Left ventricle myocardium inferior (tissue), 1 donor: ENCODE measurements at places on chromosomes 5 and 9.

DNA sequence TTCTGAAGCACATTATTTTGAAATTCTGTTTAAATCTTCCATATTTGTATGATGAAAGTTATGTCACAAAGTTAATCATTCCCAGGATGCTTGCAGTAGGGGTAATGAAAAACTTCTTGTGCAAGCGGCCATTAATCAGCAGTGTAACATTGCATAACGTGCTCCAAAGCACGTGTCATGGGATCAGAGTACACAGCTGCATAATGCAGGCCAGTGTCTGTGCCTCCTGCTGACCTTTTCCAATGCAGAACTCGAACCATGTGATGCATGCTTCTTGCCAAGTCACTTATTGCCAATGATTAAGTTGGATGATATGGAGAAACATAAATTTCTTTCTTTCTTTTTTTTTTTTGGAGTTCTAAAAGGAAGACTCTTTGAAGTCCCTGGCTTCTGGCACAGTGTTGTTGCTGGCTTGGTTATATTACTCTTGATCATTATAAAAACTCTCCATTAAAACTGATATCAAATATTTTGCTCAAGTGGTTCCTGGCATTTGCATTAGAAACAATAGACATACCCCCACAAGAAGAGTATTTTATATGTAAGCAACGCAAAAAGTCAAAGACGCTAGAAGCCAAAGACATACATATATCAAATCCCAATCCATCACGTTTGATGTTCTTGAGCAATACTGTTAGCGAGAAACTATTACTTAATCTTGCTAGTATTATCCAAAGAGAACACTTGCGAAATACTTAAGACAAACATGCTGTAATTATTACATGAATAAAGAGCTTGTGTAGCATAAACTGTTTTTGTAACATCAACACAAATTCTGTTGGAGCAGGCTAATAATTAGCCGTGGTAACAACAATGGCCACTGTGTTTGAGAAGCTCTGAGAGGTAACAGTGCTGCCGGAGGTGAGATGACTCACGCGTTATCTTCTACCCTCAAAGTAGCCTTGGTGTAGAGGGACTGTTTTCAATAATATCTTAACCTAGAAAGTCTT lies 164.2 kb downstream of the AUH start:
- H3K27me3 ChIP-seq: no peaks in the 10 kb centered on the region
- H3K4me3 ChIP-seq: no peak overlapping the region
- no peaks in the 10 kb centered on the region for H3K36me3 ChIP-seq
- peak; percentile 51 for DNase-seq

DNA sequence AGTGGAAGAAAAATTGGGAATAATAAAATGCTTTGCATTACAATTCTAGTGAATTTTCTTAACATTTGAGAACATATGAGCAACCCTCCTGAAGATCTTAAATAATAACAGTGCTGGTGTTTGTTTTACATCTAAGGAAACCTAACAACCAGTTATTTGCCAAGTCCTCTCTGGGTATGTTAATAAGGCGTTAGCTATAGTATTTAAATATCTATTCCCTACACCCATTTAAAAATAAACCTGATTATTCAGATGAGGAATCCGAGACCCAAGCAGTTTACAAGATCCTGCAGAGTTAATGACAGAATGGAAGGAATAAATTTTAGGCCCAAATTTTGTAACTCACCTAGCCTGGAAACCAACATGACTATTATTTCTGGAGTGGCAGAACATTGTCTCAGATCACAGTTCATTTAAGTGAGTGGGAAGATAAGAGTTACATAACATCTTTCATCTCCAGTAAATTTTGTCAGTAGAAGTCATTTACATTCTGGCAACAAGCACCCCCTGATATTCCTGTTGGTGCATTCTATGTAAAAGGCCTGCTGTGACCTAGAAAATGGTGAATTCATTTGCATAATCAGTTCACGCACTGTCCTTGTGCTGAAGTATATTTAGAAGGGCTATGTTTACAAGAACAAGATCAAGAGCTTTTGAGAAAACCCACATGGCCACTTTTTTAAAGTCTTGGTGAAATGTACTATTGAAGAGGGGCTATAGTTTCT lies 148.2 kb downstream of the COX7C start:
- H3K27me3 ChIP-seq: no peaks in the 10 kb centered on the region
- H3K36me3 ChIP-seq: no peaks in the 10 kb centered on the region
- DNase-seq: no peak
- H3K4me3 ChIP-seq: no peak overlapping the region
- H3K27ac ChIP-seq: no peak overlapping the region

GRCh38 chr5:37517686-37518085 lies 138.6 kb downstream of the WDR70 start:
- H3K27ac ChIP-seq: no peak overlapping the region
- H3K27me3 ChIP-seq: no peaks in the 10 kb centered on the region
- H3K36me3 ChIP-seq: peaks cover 34% of the 10 kb centered on the region

DNA sequence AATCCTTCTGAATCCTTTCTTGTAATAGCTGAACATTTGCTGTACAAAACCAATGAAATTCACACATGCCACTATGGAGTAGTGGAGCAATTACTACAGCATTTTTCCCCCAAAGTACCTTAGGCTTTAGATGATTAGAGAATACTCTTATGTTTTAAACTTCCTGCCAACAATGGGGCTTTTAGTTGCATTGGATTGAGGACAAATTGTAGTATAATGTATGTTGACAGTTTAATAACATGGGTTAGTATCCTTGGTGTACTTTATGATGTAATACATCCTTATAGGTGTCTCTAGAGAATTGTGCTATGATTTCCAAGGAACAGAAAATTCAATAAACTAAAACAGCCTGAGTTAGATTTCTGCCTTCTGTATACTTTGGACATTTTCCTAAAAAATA lies 422.7 kb upstream of the GRAMD2B start:
- H3K4me3 ChIP-seq: no peak overlapping the region
- H3K36me3 ChIP-seq: no peaks in the 10 kb centered on the region
- H3K27me3 ChIP-seq: no peaks in the 10 kb centered on the region
- DNase-seq: no peak
- no peak overlapping the region for H3K27ac ChIP-seq

DNA sequence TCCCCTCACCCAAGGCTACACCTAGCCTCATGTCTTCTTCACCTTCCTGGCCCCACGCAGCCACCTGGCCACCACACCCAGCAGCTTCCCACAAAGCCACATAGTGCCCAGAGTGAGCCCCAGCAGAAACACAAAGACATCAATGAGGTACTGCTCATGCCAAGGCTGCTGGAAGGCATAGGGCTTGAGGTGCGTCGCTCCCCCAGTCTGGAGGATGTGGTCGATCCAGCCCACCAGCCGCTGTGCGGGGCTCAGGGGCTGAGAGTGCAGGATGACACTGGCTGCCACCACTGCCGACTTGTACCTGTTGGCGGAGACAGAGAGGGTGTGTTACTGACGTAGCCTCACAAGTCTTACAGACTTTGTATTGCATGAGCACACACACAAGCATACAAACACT lies 15.8 kb upstream of the CAPSL start:
- no peak for DNase-seq
- no peaks in the 10 kb centered on the region for H3K4me1 ChIP-seq
- no peak overlapping the region for H3K27ac ChIP-seq
- H3K36me3 ChIP-seq: no peaks in the 10 kb centered on the region
- H3K4me3 ChIP-seq: no peak overlapping the region
- peaks cover 44% of the 10 kb centered on the region for H3K27me3 ChIP-seq

DNA sequence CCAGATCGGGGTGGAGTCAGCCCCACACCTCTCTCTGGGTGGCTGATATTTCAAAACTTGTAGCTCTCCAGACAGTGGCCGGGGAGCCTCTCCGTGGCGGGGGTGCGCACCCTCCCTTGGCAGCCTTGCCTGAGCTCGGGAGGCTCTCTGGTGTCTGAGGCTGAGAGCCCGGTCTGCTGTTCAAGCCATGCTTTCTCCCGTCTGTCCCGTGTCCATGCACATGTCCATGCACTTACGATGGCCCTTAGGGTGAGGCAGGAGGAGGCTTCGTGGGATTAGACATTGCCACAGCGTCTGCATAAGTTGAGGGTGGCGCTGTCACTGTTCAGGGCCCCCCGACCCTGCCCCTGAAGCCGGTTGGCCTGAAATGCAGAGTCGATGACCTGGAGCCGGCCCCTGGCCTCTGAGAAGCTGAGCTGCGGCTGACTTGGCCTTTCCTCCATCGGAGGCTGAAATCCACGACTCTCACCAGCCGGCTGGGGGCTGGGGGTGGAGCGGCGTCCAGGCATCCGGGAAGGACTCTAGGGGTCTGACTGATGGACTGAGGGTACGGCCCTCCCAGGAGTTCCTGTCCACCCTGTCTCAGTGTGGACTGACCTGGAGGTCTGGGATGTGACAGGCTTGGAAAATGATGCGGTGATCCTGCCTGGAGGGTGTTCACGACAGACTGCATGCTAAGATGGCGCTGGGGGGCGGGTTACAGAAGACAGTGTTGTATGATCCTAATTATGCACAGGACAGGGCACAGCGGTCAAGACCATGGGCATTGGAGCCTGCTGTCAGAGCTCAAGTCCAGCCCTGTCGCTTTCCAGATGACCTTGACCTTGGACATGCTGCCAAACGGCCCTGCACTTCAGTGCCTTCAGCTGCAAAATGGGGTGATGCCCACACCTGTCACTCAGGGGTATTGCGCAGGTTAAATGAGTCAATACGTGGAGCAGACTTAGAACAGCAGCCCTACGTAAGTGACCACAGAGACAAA lies 18.3 kb upstream of the SLC2A6 start:
- H3K4me1 ChIP-seq: peaks cover 26% of the 10 kb centered on the region
- no peak overlapping the region for H3K27ac ChIP-seq
- no peaks in the 10 kb centered on the region for H3K36me3 ChIP-seq
- no peak overlapping the region for H3K4me3 ChIP-seq
- DNase-seq: no peak
